ENCODE measurements at places on chromosomes 6 and 20. TPM values are rescaled to one million over a fixed set of nuclear protein-coding genes. Genes with fewer than 3 reads are reported as not detected.

Gene VGLL2
- not detected for total RNA-seq

Gene ACSS1
- total RNA-seq = not detected

Gene PTK7
- total RNA-seq = 68.0 TPM

Gene MCHR2
- not detected for total RNA-seq

Gene ATG5
- total RNA-seq = 31.7 TPM

Gene PRR18
- total RNA-seq = 0.13 TPM

Gene BIRC7
- not detected for total RNA-seq

Gene OPRM1
- total RNA-seq = not detected

Gene TMEM200A
- 12.8 TPM for total RNA-seq

- H3K4me1 ChIP-seq = no peaks in the 10 kb centered on the region
- H3K27ac ChIP-seq = no peak overlapping the region
- no peaks in the 10 kb centered on the region for H3K27me3 ChIP-seq
- no peak for DNase-seq
- H3K36me3 ChIP-seq = no peaks in the 10 kb centered on the region
- H3K4me3 ChIP-seq = no peak overlapping the region
Measured at GRCh38 chr6:38316099-38316868, 323.4 kb downstream of the BTBD9 start.

- no peaks in the 10 kb centered on the region for H3K36me3 ChIP-seq
- no peak overlapping the region for H3K27ac ChIP-seq
- no peaks in the 10 kb centered on the region for H3K27me3 ChIP-seq
- H3K4me1 ChIP-seq = no peaks in the 10 kb centered on the region
- no peak for DNase-seq
- no peak overlapping the region for H3K4me3 ChIP-seq
Measured at GRCh38 chr20:64210656-64211369, 44.7 kb upstream of the PCMTD2 start.

- H3K36me3 ChIP-seq = no peaks in the 10 kb centered on the region
- DNase-seq = peak; percentile 69
- peaks cover 46% of the 10 kb centered on the region for H3K4me1 ChIP-seq
- peaks cover 100% of the 10 kb centered on the region for H3K27me3 ChIP-seq
Measured at GRCh38 chr6:108115598-108116058, 41.1 kb upstream of the OSTM1 start.

DNA sequence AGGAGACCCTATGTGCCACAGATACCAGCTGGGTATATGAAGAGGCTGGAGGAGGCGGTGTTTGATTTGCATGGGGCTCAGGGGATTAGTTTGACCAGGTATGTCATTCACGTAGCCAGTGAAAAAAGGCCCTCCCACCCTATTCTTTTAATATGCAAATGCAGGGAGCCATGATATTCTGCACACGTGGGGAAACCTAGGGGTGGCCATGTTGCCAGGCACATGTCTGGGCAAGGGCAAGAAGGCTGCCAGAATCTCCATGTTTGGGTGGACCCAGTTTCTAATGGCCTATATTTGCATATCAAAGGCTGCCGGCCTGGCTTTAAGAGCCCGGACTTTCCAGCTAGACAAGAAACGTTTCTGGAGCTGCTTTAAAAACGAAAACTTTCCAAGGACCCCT, 60.4 kb downstream of the SOX4 start:
- no peaks in the 10 kb centered on the region for H3K4me1 ChIP-seq
- H3K27me3 ChIP-seq = no peaks in the 10 kb centered on the region
- no peaks in the 10 kb centered on the region for H3K36me3 ChIP-seq
- H3K4me3 ChIP-seq = no peak overlapping the region

- peaks cover 14% of the 10 kb centered on the region for H3K4me1 ChIP-seq
- no peak overlapping the region for H3K27ac ChIP-seq
- peaks cover 3% of the 10 kb centered on the region for H3K27me3 ChIP-seq
- no peaks in the 10 kb centered on the region for H3K36me3 ChIP-seq
- no peak overlapping the region for H3K4me3 ChIP-seq
Measured at GRCh38 chr20:62879275-62880146, 17.9 kb upstream of the TCFL5 start.

DNA sequence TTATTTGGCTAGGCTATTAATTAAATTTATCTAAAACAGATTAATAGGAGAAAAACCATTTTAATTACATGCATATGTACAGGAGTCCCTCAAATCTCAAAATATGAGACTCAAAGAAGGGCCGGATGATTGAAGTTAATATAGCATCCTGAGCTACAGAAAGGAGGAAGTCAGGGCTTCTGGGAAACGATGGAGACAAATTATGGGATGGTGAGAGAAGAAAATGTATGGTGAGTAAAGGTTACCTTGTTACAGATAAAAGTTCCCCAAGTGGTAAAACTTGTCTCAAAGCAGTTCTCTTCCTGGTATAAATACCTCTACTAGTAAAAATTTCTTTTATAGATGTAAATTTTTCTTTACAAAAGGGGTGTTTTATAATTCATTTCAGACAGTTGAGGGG, 15.9 kb upstream of the BTN1A1 start:
- no peak overlapping the region for H3K4me3 ChIP-seq
- H3K4me1 ChIP-seq = no peaks in the 10 kb centered on the region
- no peak overlapping the region for H3K27ac ChIP-seq
- DNase-seq = no peak

- no peak for DNase-seq
- no peaks in the 10 kb centered on the region for H3K27me3 ChIP-seq
- no peak overlapping the region for H3K27ac ChIP-seq
- no peaks in the 10 kb centered on the region for H3K4me1 ChIP-seq
Measured at GRCh38 chr20:50373674-50374286, 136.4 kb upstream of the PTPN1 start.

DNA sequence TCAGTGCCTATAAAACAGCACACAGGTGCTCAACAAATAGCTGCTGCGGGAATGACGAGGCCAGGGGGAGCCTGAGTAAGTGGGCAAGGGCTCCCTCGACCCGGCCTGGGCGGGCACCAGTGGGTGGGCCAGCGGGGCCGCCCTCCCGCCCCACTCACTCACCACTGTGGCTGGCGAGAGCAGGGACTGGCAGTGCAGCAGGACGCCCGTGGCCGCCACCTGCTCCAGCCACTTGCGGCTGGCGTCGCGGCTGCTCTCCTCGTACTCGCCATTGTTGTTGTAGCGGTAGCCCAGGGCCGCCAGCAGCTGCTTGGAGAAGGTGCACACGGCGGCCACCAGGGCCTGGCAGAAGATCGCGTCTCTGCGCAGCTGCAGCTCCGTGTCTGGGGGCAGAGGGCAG, 191.5 kb downstream of the PREX1 start:
- no peaks in the 10 kb centered on the region for H3K27me3 ChIP-seq
- H3K4me1 ChIP-seq = no peaks in the 10 kb centered on the region
- no peaks in the 10 kb centered on the region for H3K36me3 ChIP-seq
- DNase-seq = no peak
- no peak overlapping the region for H3K4me3 ChIP-seq

DNA sequence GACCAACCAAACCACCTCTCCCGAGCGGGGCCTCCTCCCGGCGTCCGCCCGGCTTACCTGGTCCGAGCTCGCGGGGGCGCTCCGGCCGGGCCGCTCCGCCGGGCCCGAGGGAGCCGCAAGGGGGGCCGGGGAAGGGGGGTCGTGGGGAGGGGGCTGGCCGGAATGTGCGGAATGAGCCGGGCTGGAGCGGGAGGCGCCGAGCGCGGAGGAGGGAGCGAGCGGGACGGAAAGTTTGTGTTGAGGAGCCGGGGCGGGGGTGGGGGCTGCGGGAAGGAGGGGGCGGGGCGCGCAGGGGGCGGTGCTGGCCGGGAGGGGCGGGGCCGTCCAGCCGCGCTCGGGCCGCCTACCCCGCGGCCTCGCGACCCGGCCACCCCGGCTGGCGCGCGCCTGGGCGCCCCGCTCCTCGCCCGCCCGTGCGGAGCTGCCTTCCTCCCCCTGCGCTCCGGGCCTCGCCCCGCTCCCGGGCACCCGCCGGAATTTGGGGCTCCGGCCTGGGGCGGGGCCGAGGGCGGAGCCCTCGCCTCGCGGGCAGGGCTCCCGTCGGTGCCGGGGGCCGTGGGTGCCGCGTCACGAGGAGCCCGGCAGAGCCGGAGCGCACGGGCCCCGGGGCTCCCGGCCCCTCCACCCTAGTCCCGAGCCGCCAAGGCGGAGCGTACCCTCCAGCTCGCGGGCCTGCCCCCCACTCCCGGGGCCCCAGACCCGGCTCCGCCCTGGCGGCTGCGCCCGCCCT, at the start of gene TEAD3:
Gene TEAD3 (minus strand): TSS at position 239 of the 730 bp plus-strand sequence.
- H3K4me1 ChIP-seq = peaks cover 43% of the 10 kb centered on the region
- H3K36me3 ChIP-seq = no peaks in the 10 kb centered on the region
- H3K4me3 ChIP-seq = peak within 1 kb of the TSS; percentile 80
- peaks cover 24% of the 10 kb centered on the region for H3K27me3 ChIP-seq
- peak; percentile 96 for DNase-seq
- peak within 1 kb of the TSS; percentile 49 for H3K27ac ChIP-seq

DNA sequence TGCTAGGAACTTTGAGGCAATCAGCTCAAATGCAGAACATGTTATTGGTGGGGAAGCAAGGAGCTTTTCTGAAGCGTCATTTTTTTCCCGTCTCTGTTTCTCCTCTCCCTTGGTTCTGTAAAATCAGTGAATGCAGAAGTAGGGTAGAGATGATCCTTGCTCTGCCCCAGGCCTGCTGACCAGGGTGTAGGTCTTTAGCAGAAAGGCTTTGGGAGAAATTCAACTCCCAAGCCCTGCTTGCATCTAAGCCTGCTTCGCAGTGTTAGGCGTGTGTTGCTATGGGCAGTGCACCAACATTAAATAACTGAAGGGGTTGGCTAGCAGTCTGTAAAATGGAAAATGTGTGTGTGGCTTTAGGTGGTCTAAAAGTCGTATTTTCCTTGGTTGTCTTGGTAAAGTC, 45.9 kb downstream of the SASH1 start:
- H3K27me3 ChIP-seq = no peaks in the 10 kb centered on the region
- H3K27ac ChIP-seq = no peak overlapping the region
- DNase-seq = no peak
- H3K36me3 ChIP-seq = no peaks in the 10 kb centered on the region
- H3K4me1 ChIP-seq = peaks cover 6% of the 10 kb centered on the region

- DNase-seq = no peak
- H3K27me3 ChIP-seq = no peaks in the 10 kb centered on the region
- H3K27ac ChIP-seq = no peak overlapping the region
- no peaks in the 10 kb centered on the region for H3K4me1 ChIP-seq
- H3K4me3 ChIP-seq = no peak overlapping the region
- no peaks in the 10 kb centered on the region for H3K36me3 ChIP-seq
Measured at GRCh38 chr20:22862671-22863230, 172.4 kb upstream of the SSTR4 start.

DNA sequence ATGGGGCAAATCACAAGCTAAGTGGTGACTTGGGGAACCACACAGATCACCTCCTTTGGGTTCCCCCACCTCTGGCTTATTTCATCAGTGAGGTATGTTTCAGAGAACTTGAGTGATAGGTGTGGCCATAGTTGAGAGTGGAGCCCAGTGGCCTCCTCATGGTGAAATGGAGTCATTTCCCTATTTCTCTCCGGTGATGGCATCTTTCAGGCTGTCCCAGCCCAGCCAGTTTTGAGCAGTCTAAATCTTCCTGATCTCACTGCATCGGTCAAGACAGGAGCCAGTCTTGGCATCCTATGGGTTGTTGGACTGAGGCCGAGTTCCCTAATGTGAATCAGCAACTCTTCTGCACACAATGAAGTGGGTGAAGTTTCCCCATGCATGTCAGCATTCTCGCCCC, 132.4 kb downstream of the EYA2 start:
- H3K36me3 ChIP-seq = no peaks in the 10 kb centered on the region
- no peaks in the 10 kb centered on the region for H3K27me3 ChIP-seq
- no peak overlapping the region for H3K27ac ChIP-seq
- H3K4me1 ChIP-seq = peaks cover 15% of the 10 kb centered on the region
- H3K4me3 ChIP-seq = no peak overlapping the region

DNA sequence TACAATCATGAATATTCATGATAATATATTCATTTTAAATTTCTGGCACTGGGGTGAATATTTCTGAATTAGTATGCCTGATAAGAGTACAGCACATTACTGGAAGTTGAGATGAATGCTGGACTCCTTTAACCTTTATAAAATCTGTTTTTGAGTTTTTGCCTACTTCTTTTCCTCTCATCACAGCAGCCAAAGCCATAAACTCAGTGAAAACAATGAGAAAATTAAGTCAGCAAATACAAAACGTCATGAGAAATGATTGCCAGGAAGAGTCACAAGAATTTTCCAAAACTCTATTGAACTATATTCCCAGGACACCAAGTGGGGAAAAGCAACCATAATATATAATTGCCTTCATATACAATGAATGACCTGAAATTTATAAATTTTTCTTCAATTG, 837.6 kb downstream of the TBC1D32 start:
- no peak overlapping the region for H3K27ac ChIP-seq
- H3K27me3 ChIP-seq = no peaks in the 10 kb centered on the region
- H3K4me3 ChIP-seq = no peak overlapping the region
- no peaks in the 10 kb centered on the region for H3K4me1 ChIP-seq

GRCh38 chr20:17431621-17432364, 99.4 kb downstream of the BFSP1 start:
- no peak overlapping the region for H3K27ac ChIP-seq
- no peaks in the 10 kb centered on the region for H3K27me3 ChIP-seq
- H3K4me3 ChIP-seq = no peak overlapping the region
- no peaks in the 10 kb centered on the region for H3K36me3 ChIP-seq

- no peaks in the 10 kb centered on the region for H3K36me3 ChIP-seq
- peak; percentile 47 for DNase-seq
- peaks cover 71% of the 10 kb centered on the region for H3K4me1 ChIP-seq
- no peak overlapping the region for H3K4me3 ChIP-seq
- H3K27me3 ChIP-seq = peaks cover 3% of the 10 kb centered on the region
Measured at GRCh38 chr20:9576695-9577094, 62.3 kb downstream of the LAMP5 start.

GRCh38 chr6:151024597-151024996, 159.1 kb downstream of the MTHFD1L start:
- no peaks in the 10 kb centered on the region for H3K27me3 ChIP-seq
- peaks cover 12% of the 10 kb centered on the region for H3K4me1 ChIP-seq
- H3K27ac ChIP-seq = no peak overlapping the region

DNA sequence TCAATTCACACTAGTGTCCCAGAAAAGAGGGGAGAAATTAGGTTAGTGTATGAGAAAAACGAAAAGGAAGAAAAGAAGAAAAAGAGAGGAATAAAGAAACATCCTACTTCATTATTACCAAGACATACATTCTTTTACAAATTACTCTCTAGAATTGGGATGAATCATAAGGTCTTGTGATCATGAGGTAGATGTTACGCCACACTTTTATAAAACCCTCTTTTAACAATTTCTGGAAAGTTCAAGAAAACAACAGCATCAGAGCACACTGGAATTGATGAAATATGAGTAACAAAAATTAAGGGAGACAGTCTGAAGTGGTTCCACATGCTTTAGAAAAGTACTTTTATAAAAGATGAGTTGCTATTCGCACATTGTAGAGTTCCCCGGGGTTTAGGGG, 32.6 kb upstream of the NRSN1 start:
- H3K4me3 ChIP-seq = no peak overlapping the region
- H3K36me3 ChIP-seq = no peaks in the 10 kb centered on the region
- no peak for DNase-seq
- H3K27me3 ChIP-seq = no peaks in the 10 kb centered on the region
- H3K27ac ChIP-seq = no peak overlapping the region
- peaks cover 17% of the 10 kb centered on the region for H3K4me1 ChIP-seq

DNA sequence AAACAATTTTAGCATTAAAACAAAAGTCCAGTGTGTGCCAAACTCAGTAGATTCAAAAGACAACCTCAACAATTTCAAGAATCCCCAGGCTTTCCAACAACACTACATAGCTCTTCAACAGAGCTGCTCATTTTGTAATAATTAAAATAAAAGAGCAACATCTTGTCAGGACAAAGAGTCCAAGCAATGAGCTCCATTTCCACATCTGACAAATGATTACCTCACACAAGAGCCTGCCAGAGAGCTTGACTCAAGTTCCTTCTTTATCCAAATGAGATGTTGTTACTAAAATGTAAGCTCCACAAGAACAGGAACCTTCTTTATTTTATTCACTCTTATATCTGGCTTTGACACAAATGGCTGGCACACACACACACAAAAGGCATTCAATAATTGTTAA, 449.8 kb downstream of the HACE1 start:
- no peaks in the 10 kb centered on the region for H3K27me3 ChIP-seq
- no peak overlapping the region for H3K27ac ChIP-seq
- no peak for DNase-seq
- H3K4me1 ChIP-seq = peaks cover 7% of the 10 kb centered on the region
- no peak overlapping the region for H3K4me3 ChIP-seq
